ENCODE measurements at places on chromosomes 16 and 17.

GRCh38 chr17:1007310-1008007 is 10.5 kb downstream of the TIMM22 start:
- DNase-seq = no peak

DNA sequence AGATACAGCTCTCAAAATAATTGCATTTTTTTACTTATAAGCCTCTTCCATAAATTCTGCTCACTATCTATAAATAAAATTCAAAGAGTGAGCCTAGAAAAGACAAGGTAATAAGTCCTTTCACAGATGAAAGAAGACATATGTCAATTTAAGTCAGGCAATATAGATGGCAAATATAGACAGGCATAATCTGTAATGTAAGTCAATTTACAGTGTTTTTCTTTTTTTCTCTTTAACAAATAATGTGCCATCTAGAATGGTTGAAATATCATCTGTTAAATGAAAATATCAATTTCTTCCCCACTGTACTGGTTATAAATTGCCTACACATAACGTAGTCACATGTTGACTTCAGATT is 1409.2 kb upstream of the GOT2 start:
- no peak for DNase-seq

DNA sequence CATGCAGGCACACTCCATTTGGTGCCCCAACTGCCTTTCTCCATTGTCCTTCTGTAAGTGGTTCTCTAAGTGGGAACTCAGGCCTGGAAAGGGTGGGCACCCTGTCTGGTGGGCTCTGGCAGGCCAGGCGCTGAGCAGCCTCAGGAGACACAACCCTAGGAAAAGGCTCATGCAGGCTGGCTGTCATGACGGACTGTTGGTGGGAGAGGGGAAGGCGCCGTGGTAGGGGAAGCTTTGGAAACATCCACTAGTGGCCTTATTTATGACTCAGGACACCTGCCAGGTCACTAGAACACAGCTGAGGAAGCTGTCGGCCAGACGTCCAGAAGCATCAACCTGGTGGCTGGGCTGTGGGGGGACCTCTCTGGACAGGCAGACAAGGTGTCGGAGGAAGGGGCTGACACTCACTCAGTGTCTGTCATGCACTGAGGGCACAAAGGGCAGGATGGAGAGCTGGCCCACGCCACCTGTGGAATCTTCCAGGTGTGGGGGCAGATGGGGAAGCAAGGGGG is 216.0 kb downstream of the SEC14L1 start:
- DNase-seq = no peak

DNA sequence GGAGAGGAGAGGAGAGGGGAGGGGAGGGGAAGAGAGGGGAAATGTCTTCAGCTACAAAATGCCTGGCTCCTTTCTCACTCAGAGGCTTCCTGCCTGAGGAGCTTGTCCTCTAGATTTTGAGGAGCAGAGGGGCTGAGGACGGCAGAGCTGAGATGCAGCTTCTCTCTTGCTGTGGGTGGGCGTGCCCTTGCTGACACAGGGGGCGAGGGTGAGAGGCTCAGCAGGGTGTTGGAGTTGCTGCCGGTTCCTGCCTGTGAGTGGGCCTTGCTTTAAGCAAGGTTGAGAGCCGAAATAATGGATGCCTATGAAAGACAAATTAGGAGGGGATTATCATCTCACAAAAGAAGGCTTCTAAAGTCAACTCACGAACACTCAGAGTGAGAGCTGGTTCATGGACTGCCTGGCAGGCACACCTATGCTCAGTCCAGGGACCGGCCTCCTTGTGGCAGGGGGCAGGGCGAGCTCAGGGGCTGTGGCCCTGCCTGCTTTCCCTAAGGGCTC is 215.6 kb downstream of the MSI2 start:
- DNase-seq = no peak

DNA sequence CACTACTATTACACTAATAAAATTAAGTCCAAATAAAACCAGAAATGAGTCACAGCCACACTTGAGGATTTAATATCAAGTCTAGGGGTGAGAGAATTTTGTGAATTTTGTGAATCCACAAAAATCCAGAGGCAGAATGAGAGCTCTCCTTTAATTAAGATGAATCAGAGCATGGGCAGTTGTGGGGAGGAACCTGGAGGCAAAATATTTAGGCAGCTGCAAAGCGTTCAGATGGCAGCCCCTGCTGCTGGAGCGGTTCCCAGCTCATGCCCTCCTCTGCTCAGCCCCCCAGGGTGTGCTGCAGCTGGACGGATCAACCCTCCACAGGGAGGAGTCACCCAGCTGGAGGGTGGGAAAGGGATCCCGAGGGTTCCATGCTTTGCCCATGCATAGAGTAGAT is 43.4 kb upstream of the IRX6 start:
- no peak for DNase-seq

GRCh38 chr16:81410643-81411293 is 33.8 kb upstream of the CMIP start:
- DNase-seq = no peak

DNA sequence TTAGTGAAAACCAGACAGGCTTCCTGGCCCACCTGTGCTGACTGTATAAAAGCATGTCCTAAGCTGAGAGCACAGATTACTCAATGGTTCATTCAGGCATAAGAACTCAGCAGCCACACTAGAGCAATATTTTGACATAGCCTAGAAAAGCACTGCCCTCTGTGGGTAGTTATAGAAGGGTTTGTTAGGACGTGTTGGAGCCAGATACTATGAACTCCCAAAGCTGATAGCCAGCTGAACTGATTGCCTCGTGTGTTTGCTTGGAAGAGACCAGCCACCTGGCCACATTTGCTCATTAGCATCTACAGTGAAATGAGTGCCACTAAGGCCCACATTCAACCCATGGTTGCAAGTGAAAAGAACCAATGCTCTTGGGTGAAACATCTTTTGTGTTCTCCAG is 30.8 kb upstream of the ABCA5 start:
- DNase-seq = no peak

GRCh38 chr17:48995304-48995973 is 1.7 kb upstream of the IGF2BP1 start:
- DNase-seq = no peak

DNA sequence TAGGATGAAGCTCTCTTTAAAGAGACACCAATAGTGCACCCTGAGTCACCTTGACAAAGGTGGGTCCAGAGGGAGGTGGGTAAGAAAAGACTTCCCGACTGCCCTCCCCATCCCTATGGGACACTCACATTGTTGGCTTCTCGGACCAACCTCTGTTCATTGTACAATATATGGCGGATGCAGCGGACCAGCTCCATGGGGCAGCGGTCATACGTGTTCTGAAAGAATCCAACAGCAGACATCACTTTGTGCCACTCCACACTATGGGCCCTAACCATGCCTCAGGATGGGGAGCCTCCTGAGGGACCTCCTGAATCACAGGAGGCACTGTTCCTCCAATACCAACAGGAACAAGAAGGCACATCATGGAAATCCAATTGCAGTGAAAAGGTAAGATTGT is 30.4 kb upstream of the GHDC start:
- no peak for DNase-seq

DNA sequence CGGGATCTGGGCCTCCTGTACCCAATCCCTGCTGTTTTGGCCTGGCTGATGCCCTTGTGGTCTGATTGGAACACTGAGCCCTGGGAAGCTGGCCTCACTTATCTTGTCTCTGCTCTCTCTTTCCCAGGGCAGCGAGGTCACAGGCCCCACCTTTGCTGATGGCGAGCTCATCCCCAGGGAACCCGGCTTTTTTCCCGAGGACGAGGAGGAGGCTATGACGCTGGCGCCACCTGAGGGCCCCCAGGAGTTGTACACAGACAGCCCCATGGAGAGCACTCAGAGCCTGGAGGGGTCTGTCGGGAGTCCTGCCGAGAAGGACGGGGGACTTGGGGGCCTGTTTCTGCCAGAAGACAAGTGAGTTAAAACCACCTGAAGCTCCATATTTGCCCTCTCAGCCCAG is 126.0 kb downstream of the RAB11FIP4 start:
- no peak for DNase-seq

DNA sequence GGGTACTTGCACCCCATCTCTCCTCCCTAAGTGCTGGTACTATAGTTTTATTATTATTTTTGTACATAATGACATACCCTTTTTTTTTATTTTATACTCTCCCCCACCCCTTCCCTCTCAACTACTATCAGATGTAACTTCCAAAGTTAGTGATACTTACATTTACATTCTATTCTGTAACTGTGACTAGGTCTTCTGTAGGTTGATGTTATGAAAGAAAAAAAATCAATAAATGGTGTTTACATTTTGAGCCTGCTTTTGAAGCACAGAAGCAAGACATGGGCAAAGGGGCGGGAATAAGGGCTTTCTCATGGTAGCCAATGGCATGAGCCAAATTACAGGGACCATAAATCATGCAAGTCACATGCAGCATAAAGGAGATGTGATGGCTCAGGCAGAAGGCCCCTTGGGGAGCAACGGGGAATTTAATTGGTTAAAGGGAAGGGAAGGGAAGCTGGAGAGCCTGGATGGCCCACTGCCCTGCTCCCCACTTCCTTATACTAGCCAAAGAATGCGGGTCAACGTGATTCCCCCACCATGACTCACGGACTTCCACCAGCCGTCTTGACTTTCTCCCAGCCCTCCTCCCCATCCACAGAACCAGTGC is 2.4 kb upstream of the ACSF2 start:
- DNase-seq = no peak

DNA sequence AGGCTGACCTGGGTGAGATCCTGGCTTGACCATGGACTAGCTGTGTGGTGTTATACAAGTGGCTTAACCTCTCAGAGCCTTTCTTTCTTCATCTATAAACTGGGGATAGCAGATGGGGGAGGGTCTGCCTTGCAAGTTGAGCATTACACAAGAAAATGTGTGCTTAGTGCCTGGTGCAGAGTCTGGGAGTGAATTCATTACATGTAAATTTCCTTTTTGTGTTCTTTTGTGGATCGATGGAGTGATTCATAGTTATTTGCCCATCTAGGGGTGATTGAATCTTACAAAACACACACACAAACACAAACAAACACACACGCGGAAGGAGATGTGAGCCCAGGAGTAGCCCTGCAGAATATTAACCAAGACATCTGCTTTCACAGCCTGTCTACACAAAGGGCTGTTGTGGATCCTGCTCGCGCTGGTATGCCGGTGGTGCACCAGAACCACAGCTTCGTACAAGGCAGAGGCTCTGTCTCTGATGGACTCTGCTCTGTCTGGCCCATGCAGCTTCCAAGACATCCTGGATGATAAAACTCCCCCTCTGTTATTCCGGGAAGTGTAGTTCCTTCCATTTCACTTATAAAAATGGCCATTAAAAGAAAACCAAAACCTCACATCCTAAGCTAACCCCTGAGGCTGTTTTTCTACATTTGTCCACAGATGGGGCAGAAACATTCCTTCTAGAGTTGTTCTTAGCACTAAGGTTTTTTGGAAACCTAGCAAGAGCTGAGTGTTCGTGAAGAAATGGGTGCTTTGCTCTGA is 86.1 kb downstream of the UTP18 start:
- DNase-seq = no peak

- DNase-seq = no peak
Measured at GRCh38 chr16:30850246-30850645, 43.6 kb downstream of the BCL7C start.

DNA sequence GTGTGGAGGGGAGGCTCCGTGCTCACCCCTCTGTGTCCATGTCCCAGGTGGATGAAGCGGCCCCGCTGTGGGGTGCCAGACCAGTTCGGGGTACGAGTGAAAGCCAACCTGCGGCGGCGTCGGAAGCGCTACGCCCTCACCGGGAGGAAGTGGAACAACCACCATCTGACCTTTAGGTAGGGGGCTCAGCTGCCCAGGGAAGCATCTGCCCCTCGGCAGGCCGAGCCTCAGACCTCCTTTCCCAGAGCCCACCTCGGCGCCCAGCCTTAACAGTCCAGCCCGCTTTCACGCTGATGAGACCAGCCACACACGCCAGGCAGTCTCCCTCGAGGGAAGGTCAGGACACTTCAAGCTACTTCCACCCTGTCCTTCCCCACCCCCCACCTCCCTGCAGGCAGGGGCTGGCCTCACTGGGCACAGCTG is 12.7 kb downstream of the MMP15 start:
- no peak for DNase-seq

GRCh38 chr16:8943001-8943763 is 20.5 kb downstream of the USP7 start:
- DNase-seq = no peak

GRCh38 chr16:2475413-2476344 is 752 bp downstream of the TBC1D24 start:
- DNase-seq = no peak

DNA sequence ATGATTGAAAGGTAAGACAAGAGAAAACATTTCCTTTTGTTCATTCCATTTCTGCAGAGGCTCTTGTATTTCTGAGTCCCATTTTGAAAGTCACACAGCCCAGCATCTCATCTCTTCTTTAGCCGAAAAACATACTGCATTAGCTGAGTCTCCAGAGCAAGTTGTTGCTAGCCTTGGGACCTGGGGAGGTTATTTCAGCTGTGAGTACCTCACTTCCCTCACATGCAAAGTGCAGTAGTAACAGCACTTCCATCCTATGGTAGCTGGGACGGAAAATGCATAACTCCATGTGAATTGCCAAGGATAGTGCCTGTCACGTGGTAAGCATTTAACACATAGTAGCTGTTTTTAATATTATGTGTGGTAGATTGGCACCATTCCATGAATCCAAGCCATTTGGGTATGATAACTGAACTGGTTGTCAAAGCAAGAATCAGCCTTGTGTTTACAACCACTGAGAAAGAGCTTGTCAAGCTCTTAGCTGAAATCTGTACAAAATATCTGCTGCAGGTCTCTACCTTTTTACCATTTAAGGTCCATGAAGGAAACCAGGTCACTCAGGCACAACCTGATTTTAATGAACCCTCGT is 345.7 kb downstream of the CDH13 start:
- no peak for DNase-seq

DNA sequence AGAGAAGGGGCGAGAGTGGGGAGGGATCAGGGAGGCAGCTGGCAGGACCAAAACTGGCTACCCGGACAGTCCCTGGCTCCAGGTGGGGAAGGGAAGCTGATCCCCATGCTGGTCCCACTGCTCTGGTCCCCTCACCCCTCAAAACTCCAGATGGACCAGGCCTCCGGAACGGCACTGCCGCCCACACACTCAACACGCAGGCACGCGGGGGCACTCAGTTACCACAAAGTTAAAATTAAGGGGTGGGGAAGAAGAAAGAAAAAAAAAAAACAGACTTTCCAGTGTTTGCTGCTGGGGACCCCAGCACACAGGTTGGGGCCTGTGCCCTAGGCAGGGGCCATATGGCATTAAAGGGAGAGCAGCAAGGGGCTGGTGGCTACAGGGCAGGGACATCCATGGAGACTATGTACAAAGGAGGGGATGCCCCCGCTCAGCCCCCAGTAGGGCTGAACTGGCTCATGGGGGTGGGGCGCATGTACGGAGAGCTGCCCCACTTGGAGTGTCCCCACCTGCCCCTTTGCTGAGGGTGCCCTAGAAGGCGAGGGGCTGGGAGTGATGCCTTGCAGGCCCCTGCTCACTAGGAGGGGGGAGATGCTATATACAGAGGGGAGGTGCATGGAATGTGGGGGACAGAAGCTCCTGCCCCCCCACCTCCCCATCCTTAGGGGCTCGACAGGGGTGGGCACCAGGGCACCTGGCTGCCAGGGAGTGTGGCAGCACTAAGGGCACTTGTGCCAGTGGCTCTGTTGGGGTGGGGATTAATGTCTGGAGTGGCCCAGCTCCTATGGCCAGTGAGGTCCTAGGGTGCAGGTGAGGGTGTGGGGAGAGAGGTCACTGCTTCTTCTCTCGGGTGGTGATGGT is 5.6 kb downstream of the TP53I13 start:
- no peak for DNase-seq

- no peak for DNase-seq
Measured at GRCh38 chr17:20008242-20009051, 712 bp upstream of the SPECC1 start.
